Upper lobe of left lung (tissue), 6 donors: ENCODE measurements at places on chromosomes 4 and X. TPM values are rescaled to one million over a fixed set of nuclear protein-coding genes. Genes with fewer than 3 reads are reported as not detected.

Gene HSFX2
- total RNA-seq: 0.49 TPM

DNA sequence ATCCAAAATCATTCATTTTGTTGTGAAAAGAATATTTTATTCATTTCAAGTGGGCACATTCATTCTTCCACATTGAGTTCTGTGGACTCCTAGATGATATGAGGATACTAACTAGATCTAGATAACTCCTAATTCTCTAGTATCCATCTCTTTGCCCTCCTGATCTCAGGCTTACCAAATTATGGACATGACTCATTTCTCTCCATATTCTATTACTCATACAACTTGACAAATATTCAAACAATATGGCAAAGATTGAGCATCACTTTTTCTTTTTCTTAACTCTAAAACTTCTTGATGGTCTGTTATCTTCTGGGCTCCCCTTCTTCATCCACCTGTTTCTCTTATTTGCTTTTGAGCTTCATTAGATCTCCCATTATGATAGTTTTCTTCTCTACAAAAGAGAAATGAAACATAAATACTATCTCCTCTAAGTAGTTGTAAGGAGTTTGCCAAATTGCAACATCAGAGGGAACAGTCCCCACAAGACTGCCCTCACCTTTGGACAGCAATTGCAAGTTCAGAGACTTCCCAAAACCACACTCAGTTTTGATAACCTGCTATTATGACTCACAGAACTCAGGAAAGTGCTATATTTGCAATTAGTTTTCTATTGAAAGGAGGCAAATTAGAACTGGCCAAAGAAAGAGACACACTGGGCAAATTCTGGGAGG, 422.9 kb downstream of the SPRY1 start:
- no peaks in the 10 kb centered on the region for H3K36me3 ChIP-seq
- no peak overlapping the region for H3K4me3 ChIP-seq
- H3K27me3 ChIP-seq: no peaks in the 10 kb centered on the region
- H3K27ac ChIP-seq: no peak overlapping the region

Gene PAQR3
- total RNA-seq: 6.3 TPM

Gene MAGEC1
- not detected for total RNA-seq

Gene ATP2B3
- not detected for total RNA-seq

- H3K27me3 ChIP-seq: no peaks in the 10 kb centered on the region
- no peak overlapping the region for H3K4me3 ChIP-seq
- no peak overlapping the region for H3K27ac ChIP-seq
- no peaks in the 10 kb centered on the region for H3K4me1 ChIP-seq
Measured at GRCh38 chrX:143171703-143172102, 146.0 kb downstream of the SPANXN4 start.
